ENCODE measurements at places on chromosomes 3 and 15.
A peak's percentile ranks its signal among the peaks of the same experiment; 100 is the strongest.

DNA sequence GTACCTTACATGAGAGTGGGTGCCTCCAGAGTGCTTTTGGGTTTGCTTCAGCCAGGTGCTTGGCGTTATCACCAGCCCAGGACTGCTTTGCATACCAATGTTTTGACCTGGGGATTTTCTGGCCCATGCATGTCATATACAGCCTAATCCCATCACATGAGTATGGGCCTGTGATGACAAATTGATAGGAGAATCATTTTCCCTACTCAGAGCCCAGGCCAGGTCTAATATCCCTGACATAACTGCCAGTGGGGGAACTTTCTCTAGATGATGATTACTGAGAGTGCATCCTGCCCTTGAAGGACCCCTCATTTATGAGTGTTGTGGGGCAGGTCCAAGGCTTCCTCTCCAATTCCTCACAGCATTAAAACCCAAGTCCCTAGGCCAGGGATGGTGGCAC, 197.5 kb upstream of the LYSMD4 start:
- no peak for DNase-seq

DNA sequence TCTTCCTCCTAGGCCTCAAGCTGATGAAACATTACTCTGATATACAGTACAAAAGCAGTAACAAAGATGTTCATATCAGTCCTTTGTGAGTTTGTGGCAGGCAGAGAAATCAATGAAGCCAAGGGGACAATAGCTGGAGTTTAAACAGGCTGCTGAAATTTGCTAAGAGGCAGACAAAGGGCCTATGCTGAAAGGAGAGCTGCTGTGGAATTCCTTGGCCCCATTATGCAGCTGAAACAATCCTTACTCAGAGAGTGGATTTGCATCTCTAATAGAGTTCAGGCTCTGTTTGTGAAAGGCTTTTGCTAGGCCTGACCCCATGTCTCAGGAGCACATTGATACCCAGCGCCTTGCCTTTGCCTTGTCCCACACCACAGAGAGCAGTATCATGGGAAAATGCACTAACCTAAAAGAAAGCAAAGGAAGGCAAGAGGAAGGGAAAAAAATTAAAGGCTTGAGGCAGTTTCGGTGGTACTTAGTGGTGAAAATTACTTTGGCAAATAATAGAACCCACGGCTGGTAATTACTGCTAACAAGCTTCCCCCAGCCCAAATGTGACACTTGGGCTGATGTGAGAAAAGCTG, 195.0 kb upstream of the EPHA3 start:
- no peak for DNase-seq

DNA sequence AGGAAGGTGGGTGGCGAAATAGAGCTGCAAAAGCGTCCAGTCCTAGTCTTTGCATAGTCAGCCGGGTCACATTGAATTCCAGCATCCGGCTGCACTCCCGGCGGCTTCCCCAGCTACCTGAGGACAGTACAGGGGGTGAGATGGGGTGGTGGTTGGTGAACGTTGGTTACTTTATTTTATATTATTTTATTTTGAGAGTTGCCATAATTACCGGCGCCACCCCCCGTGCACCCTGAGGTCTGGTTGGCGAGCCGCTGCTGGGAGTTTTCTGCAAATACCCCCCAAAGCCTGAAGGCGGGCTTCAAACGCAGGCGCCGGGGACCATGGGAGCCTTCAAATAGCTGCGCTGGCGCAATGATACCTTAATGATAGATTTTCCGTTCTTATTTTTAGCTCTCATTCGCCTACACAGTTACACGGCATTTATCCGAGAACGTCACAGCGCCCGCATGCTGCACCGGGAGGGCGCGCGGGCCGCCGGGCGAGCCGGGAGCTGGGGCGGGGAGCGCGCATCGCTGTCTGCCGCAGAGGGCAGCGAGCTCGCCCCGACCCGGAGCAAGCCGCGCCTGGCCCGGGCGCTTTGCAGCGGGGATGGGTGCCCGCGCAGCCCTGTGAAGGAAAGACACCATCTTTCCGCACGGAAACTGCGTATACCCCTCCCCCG, 756 bp upstream of the RASGRF1 start:
- no peak for DNase-seq

- DNase-seq = no peak
Observed at GRCh38 chr3:158249183-158249582, 139.3 kb downstream of the RSRC1 start.

DNA sequence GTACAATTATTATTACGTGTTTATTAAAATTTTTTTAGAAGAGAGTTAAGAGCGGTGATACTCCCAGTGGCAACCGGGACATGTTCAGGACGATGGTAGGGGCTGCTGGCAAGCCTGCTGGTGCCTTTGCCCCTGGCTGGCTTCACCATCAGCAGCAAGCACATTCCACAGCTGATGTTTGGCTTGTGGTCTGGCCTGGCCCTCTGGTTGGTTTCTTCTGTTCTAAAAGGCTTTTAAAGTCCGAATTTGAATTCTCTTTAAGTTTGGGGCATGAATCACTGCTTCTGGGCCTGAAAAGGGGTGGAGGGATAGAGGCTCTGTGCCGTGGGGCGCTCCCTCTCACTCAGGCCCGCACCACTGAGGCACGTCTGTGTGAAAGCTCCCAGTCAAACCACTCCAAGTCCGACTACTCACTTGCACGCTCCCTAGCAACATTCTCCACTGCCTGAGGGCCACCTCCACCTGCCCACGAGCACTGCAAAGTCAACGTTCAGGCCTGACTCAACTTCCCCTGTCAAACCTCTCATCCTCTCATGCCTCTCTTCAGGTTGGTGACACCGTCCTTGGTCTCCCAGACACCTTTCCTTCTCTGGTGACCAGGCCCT, 10.1 kb downstream of the ITGA11 start:
- DNase-seq = no peak

DNA sequence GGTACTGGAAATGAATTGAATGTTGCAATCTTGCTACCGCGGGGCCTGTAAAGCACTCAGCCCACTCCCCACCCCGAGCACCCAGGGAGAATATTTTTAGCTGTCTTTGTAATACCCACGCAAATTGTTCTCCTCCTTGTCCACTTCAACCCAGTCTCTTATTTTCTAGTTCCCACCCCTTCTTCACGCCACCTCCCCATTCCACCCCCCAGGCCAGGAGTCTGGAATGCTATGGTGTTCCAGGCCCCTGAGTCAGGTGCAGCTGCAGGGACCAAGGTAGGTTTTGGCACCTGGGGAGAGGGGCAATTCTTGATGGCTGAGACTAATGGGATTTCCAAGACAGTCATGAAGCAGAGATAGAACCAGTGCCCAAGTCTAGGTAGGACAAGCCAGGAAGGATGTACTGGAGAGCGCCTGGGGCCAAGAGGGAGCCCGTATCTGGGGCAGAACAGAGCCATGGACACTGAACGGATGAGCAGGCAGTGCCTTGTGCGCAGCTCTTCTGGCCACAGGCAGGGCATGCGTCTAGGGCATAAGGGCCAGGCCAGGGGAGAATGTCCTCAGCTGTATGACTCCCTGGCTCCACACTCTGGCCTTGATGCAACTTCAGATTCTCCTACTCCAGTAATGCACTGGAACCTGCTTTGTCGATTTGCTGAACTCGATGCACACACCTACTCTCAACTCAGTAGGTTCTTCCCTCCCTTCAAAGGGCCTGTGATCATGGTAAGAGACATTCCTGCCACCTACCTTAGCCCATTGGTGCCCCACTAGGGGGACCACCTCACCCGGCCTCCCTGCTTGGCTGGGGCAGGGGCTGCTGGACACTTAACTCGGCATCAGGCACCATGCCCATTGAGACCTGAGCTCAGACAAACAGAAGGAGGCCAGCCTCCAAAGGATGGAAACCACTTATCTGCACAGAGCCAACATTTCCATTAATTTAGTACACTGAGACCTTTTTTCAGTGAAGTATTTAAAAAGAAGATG, 34.6 kb upstream of the MAGEF1 start:
- DNase-seq = no peak

DNA sequence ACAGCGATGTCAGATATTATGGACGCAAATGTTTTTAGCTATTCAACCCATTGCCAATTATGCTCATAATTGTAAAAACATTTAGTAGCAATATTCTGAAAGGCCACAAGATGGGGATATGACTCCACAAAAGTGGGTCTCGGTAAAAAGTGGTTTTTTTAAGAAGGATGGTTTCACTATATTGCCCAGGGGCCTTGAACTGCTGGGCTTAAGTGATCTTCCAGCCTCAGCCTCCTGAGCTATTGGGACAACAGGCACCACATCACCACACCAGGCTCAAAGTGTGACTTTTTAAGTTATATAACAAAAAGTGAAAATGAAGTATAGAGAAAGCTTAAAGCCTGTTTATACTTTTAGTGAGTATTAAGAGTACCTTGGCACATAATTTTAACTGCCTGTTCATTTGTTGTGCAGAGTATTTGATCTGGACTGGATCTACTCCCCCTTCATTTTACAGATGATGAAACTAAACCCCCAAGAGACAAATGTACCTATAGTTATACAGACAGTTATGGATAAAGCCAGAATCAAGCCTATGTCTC, 9.4 kb downstream of the NAA50 start:
- DNase-seq = peak; percentile 44

GRCh38 chr3:113898892-113899291, 48.9 kb upstream of the ZDHHC23 start:
- no peak for DNase-seq

- no peak for DNase-seq
Observed at GRCh38 chr3:26312816-26313215, 309.8 kb upstream of the LRRC3B start.

DNA sequence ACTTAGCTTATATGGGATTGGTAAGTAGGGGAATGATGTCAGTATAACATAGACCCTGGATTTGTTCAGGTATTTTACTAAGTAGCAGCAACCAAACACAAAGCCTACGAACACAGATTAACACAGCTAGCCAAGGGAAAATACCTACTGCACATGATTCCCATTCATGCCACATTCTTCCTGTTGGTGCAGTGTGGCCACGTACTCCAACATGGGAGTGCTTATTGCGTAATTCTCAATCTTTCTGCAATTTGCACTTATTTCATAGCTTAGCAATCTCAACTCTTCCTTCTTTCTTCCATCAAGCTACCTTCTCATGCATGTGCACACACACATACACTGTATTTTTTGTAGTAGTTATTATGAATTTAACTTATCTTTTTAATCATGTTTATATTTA, 186.8 kb downstream of the IL5RA start:
- no peak for DNase-seq
